ENCODE measurements at places on chromosomes 16 and 17.

GRCh38 chr16:89207993-89208392 lies 7.7 kb upstream of the SLC22A31 start:
- no peak for DNase-seq

GRCh38 chr16:20624882-20625807 lies 49.0 kb upstream of the ACSM2B start:
- DNase-seq = no peak

DNA sequence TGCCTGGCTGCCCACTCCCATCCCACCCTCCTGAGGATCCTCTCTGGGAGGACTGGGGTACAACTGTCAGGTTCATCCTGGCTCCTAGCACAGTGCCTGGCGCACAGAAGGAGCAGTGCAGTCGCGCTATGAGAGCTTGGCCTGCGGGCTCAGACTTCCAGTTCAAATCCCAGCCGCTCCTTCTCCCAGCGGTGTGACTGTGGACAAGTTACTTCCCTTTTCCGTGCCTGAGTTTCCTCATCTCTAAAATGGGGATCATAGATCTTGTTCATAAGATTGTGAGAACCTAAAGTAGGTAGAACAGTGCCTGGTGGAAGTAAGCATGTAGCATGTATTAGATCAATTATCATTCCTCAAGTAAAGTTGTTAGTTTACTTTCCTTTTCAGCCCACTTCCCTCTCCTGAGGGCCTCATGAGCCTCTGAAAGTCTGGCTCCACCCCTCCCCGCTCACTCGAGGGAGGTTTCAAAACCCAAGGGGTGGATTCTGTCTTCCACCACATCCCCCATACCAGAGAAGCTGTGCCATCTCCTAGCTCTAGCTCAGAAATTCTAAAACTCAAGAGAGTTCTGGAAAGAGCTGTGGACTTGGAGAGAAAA lies 19.9 kb upstream of the COL1A1 start:
- no peak for DNase-seq

DNA sequence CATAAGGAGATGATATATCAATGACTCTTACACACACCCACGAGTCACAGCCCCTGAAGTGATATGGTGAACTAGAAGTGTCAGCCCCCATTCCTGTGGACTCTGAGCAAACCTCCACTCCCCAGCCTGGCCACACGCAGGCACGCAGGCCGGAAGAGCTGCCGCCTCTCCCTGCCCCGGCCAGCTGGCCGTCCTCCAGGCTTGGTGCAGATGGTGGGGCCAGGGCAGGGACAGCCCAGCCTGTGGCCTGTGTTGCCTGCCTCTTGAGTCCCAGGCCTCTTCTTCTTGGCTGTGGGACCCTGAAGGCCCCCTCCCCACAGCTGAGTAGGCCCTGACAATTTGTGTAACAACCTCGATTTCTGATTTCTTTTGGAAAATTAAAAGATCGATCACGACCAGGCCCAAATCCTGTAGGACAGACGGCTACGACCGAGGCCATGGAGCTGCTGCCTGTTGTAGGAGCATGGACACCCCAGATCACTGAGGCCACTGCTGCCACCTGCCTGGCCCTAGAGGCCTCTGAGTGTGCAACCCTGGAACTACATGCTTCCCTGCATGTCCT lies 10.0 kb upstream of the MPRIP start:
- no peak for DNase-seq

- DNase-seq = no peak
Measured at GRCh38 chr16:53519417-53520091, 16.5 kb upstream of the AKTIP start.

DNA sequence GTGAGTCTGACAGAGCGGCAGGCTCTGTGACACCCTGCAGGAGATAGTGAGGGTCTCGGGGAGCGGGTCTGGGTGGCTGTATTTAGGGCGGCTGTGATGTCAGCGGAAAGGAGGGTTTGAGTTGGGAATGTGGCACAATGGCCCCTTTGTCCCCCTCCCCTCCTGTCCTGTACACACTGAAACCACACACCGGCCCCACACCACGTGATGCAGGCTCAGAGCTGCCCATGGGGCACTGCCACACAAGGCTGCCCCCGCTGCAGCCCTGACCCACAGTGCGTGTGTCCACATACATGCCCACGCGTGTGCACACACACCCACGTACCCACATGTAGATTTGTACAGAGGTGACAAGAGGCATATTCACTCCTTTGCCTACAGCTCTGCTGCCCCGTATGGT lies 15.3 kb downstream of the SGCA start:
- DNase-seq = no peak

DNA sequence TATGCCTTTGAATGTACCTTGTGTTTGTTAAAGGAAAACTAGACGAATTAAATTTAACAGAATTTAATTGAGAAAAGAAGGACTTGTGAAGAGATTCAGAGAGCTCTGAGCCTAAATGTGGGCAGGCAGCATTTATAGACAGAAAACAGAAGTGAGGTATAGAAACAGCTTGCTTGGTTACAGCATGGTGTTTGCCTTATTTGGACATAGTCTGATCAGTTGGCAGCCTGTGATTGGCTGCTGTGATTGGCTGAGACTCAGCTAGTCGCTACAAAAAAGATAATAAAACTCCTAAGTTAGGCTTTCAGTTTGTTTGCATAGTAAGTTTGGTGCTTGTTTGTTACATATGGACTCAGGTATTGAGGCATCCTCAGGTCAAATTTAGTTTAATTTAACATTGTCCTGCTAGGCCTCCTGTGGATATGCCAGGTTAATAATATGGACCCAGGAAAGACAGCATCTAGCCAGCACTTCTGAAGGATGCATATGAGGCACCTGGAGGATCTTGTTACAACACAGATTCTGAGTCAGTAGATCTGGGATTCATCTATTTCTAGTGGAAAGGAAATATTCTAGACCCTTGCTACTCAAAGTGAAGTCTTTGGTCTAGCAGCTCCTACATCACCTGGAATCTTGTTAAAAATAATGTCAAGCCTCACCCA lies 43.4 kb downstream of the SLFN5 start:
- peak; percentile 24 for DNase-seq

- DNase-seq = no peak
Measured at GRCh38 chr16:77696149-77696548, 26.2 kb upstream of the NUDT7 start.

GRCh38 chr17:64439956-64440355 lies 9.0 kb upstream of the MILR1 start:
- no peak for DNase-seq

GRCh38 chr17:47719411-47720152 lies 13.5 kb upstream of the TBX21 start:
- DNase-seq = no peak

DNA sequence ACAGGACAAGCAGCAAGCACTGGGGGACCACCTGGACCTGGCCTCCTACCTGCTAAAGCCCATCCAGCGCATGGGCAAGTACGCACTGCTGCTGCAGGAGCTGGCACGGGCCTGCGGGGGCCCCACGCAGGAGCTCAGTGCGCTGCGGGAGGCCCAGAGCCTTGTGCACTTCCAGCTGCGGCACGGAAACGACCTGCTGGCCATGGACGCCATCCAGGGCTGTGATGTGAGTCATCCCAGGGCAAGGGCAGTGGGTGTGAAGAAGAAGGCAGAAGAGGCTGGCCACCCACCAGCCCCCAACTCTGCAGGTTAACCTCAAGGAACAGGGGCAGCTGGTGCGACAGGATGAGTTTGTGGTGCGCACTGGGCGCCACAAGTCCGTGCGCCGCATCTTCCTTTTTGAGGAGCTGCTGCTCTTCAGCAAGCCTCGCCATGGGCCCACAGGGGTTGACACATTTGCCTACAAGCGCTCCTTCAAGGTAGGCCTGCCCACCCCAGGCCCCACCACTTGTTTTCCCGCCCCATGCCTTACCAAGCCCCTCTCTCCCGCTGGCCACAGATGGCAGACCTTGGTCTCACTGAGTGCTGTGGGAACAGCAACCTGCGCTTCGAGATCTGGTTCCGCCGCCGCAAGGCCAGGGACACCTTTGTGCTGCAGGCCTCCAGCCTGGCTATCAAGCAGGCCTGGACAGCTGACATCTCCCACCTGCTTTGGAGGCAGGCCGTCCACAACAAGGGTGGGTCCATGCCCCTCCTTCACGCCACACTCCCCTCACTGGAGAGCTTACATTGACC lies 7.3 kb downstream of the PLEKHG4 start:
- no peak for DNase-seq

- no peak for DNase-seq
Measured at GRCh38 chr16:88487920-88488851, 35.1 kb downstream of the ZFPM1 start.

GRCh38 chr17:82177761-82178498 lies 34.7 kb downstream of the CCDC57 start:
- no peak for DNase-seq

DNA sequence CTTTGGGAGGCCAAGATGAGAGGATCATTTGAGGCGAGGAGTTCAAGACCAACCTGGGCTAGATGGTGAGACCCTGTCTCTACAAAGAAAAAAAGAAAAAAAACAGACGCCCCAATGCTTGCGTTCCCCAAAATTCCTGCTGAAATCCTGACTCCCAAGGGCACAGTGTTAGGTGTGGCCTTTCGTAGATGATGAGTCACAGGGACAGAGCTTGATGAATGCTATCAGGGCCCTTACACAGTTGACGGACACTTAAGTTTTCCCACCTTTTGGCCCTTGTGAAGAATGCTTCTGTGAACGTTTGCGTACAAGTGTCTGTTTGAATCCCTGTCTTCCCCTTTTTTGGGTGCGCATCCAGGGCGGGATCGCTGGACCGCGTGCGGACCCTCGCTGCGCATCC lies 16.5 kb upstream of the ZNF750 start:
- no peak for DNase-seq

DNA sequence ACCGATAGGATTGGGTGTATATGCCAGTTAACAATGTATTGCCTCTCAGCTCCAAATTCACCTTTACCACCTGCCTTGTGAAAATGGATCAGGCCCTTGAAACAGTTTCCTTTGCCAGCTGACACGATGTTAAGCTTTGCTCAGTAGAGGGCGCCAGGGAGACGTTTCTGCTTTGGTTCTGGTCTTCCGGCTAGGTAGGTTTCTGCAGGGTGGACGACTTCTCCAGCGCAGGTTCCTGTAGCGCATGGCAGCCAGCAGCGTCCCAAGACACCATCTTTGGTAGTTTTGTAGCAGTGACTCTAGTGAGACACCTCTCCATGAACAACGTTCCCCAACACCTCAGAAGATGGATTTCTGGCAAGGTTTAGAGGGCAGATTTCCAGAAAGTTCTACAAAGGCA lies 24.0 kb downstream of the SYCE1L start:
- no peak for DNase-seq

DNA sequence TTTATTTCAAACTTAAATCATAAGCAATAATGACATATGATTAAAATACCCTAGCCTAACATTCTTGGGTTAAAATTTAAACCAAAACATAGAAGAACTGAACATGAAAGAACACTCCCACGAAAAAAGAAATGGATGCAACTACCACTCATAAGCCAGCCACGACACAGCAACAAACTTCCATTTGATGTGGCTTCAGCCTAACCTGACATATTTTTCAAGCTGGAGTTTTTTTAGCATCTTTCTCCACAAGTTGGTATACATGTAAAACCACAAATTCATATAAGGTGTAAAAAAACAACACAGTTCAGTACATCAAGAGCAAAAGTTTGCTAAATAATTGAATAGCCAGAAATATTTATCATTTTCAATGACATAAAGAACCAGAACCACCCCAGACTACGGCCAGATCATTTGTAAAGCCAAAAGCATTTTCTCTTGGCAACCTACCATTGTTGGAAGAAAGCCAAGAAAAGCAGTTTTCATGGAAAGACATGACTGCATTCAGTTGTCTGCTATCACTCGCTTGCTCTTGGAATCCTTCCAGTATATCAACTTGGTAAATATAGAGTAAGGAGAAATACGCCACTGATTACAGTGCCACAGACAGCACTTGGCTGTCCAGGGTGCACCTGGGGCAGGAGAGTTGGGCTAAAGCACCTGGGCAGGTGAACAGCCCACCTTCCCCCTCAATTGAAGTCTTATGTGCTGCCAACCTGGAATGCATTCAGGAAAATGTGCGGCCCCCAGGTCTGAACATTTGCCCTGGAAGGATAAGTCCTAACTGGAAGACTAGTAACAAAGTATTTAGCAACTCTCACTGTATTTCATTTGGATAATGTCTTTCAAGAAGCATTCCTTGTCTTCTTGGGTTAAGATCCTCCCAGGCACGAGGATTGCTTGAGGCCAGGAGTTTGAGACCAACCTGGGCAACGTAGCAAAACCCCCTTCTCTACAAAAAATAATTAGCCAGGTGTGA lies 60.5 kb downstream of the CREBBP start:
- peak; percentile 39 for DNase-seq
